Chondrocyte (in vitro differentiated cells): ENCODE measurements at places on chromosomes 12 and 14. TPM values are rescaled to one million over a fixed set of nuclear protein-coding genes. Genes with fewer than 3 reads are reported as not detected.
A peak's percentile ranks its signal among the peaks of the same experiment; 100 is the strongest.

The LBHD2 gene
- not detected in 3 replicates for total RNA-seq

- H3K4me3 ChIP-seq, result no peak overlapping the region
- DNase-seq, result peak; percentile 68
- no peaks in the 10 kb centered on the region for H3K27me3 ChIP-seq
- peaks cover 4% of the 10 kb centered on the region for H3K36me3 ChIP-seq
- no peaks in the 10 kb centered on the region for H3K4me1 ChIP-seq
- H3K27ac ChIP-seq, result no peak overlapping the region
These were observed 14.9 kb downstream of the ITGA7 start for GRCh38 chr12:55692631-55693322.

The RNF31 gene
- total RNA-seq, result 38.8 to 50.6 TPM (median 45.8 TPM) in 3 replicates

- no peaks in the 10 kb centered on the region for H3K27me3 ChIP-seq
- no peak for DNase-seq
- peaks cover 24% of the 10 kb centered on the region for H3K4me1 ChIP-seq
- H3K27ac ChIP-seq, result peak overlapping the region; percentile 25
- peaks cover 28% of the 10 kb centered on the region for H3K36me3 ChIP-seq
- no peak overlapping the region for H3K4me3 ChIP-seq
These were observed 111.6 kb downstream of the SCAF11 start for GRCh38 chr12:45878630-45879255.

GRCh38 chr14:73370561-73370960 is 87.8 kb downstream of the NUMB start:
- H3K4me3 ChIP-seq, result no peak overlapping the region
- no peaks in the 10 kb centered on the region for H3K27me3 ChIP-seq
- no peak overlapping the region for H3K27ac ChIP-seq
- H3K4me1 ChIP-seq, result no peaks in the 10 kb centered on the region

The SAMD15 gene
- 1.2 to 3.3 TPM (median 1.4 TPM) in 3 replicates for total RNA-seq

The KRT6C gene
- total RNA-seq, result not detected in 3 replicates

- no peak overlapping the region for H3K4me3 ChIP-seq
- H3K36me3 ChIP-seq, result no peaks in the 10 kb centered on the region
- no peaks in the 10 kb centered on the region for H3K27me3 ChIP-seq
- DNase-seq, result no peak
- no peak overlapping the region for H3K27ac ChIP-seq
- H3K4me1 ChIP-seq, result peaks cover 53% of the 10 kb centered on the region
These were observed 35.6 kb downstream of the PTGER2 start for GRCh38 chr14:52349731-52350130.

GRCh38 chr12:53808023-53808705 is 56.4 kb upstream of the CISTR start:
- H3K27ac ChIP-seq, result no peak overlapping the region
- no peak overlapping the region for H3K4me3 ChIP-seq
- no peak for DNase-seq

The LRRC10 gene
- total RNA-seq, result not detected in 3 replicates

DNA sequence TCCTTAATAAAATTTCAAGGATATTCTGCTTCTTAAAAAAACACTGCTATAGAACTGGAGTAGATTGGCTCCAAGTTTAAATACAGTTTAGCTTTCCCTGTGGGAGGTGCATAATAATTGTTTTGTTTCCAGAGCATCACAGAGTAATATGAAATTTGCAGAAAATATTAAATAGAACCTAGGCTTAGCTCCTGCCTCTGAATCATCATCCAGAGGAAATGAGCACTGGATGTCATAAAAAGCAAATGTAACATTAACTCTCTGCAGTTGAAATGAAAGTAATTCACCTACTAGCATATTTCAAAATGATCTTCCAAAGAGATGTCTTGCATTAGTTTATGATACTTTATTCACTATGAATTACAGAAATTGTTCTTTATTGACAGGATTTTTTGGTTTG is 769.8 kb downstream of the C12orf50 start:
- no peak overlapping the region for H3K27ac ChIP-seq
- H3K27me3 ChIP-seq, result no peaks in the 10 kb centered on the region
- no peaks in the 10 kb centered on the region for H3K36me3 ChIP-seq
- DNase-seq, result no peak
- H3K4me1 ChIP-seq, result peaks cover 8% of the 10 kb centered on the region
- no peak overlapping the region for H3K4me3 ChIP-seq

The CCDC85C gene
- total RNA-seq, result 4.0 to 7.0 TPM (median 6.5 TPM) in 3 replicates

- H3K27me3 ChIP-seq, result peaks cover 3% of the 10 kb centered on the region
- no peak for DNase-seq
- no peaks in the 10 kb centered on the region for H3K4me1 ChIP-seq
- no peak overlapping the region for H3K27ac ChIP-seq
- no peak overlapping the region for H3K4me3 ChIP-seq
These were observed 121.5 kb downstream of the ADGRD1 start for GRCh38 chr12:131075194-131075593.

GRCh38 chr14:74265301-74265965 is 26.2 kb downstream of the VSX2 start:
- H3K36me3 ChIP-seq, result no peaks in the 10 kb centered on the region
- no peak for DNase-seq
- H3K27ac ChIP-seq, result no peak overlapping the region
- no peak overlapping the region for H3K4me3 ChIP-seq

DNA sequence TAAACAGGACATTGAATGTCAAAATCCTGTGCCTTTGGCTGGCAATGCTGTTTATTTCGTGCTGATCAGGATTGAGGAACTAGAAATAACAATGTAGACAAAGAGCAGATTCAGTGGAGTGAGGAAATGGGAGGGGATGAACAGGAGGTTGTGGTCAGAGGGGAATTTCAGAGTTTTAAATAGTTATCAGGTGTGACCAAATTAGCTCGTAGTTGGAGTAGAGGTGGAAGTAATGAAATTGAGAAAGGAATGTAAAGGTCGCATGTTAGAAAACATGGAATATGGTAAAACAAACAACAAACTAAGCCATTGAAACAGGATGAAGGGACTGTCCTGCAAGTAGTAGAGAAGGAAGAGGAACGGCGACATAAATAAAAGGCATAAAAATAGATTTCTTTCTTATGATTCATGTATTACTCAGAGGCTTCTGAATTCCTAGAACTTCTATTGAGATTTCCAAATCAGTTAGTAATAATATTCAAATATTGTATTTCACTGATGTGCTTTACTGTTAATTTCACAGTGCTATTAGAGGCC is 9.5 kb upstream of the SAV1 start:
- no peaks in the 10 kb centered on the region for H3K36me3 ChIP-seq
- H3K4me1 ChIP-seq, result peaks cover 34% of the 10 kb centered on the region
- H3K4me3 ChIP-seq, result peak overlapping the region; percentile 31
- DNase-seq, result no peak

DNA sequence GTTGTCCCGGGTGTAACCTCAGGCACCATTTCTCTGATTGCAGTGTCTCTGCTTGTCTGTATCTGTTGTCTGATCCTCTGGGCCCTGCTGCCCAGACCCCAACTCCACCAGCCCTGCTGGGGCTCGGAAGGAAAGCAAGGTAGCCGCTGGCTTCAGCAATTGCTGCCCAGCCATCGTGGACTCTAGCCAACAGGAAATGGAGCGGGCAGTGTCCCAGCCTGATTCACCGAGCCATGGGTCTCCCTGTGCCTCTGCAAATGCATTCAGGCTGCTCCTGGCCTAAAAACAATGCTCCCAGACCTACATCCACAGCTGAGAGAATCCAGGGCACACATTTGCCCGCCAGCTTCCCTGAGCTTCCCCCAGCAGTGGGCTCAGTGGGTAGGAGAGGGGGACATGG is 9.2 kb downstream of the TUNAR start:
- peaks cover 27% of the 10 kb centered on the region for H3K27me3 ChIP-seq
- no peak for DNase-seq
- no peak overlapping the region for H3K4me3 ChIP-seq

The GALNT6 gene
- total RNA-seq, result 0.90 to 1.5 TPM (median 1.1 TPM) in 3 replicates

DNA sequence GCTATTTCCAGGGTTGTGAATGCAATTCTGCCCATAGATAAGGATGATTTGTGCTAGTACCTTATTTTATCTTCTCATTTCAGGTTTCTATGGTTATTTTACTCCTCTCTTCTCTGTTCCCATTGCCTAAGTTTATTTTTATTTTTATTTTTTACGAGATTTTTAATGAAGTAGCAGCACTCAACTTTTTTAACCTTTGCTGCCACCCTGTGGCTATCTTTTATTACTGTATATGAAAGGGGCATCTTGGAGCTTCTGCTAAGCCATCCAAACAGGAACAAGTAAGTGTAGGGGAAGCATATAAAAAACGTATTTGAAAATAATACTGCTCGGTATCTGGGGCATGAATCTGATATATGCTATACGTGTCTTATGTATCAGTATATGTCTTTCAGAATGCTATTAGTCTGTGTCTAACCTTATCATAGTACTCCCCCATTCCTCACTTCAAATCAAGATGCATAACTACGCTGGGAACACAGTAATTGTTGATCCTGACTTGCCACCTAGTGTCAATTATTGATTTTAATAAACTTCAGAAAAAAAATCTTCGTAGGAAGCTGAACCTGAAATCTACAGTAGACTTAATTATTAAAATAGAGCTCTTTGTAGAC is 60.3 kb downstream of the KLRG1 start:
- H3K27ac ChIP-seq, result no peak overlapping the region
- H3K4me3 ChIP-seq, result no peak overlapping the region
- DNase-seq, result no peak

GRCh38 chr14:92143309-92143708 is 21.5 kb downstream of the CPSF2 start:
- no peaks in the 10 kb centered on the region for H3K27me3 ChIP-seq
- H3K4me1 ChIP-seq, result peaks cover 20% of the 10 kb centered on the region
- DNase-seq, result no peak
- no peak overlapping the region for H3K27ac ChIP-seq
- H3K36me3 ChIP-seq, result peaks cover 18% of the 10 kb centered on the region
- no peak overlapping the region for H3K4me3 ChIP-seq

The PRIMA1 gene
- not detected in 3 replicates for total RNA-seq

DNA sequence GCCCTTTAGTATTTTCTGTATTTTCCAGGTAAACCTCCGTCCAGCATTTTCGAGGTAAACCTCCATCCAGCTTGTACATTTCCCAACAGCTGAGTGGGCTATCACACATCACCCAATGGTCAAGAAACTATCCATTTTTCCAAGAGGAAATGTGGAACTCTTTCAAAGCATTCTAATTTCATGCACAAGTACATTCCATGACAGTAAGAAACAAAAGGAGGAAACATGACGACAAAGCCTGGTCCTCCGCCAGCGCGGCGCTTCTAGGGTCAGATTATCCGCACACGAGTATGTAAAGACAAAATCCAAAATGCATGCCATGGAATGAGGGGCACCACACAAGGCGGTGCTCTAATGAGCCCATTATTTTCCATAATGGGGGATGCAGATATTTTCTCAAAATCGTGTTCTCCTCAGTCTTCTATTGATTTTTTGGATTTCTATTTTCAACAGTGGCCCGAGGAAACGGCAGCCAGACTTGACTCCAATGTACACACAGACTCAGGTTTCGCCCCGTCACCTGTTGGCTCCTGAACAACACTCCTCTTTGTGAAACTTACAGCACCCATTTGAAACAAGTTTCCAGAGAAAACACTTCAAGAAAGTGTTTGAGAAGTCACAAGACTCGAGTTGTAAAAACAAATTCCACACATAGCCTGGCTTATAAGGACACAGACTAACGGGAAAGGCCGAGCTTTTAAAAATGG is 107.4 kb downstream of the PRICKLE1 start:
- H3K27me3 ChIP-seq, result no peaks in the 10 kb centered on the region
- peak overlapping the region; percentile 88 for H3K4me3 ChIP-seq
- H3K36me3 ChIP-seq, result no peaks in the 10 kb centered on the region
- peaks cover 40% of the 10 kb centered on the region for H3K4me1 ChIP-seq
- DNase-seq, result no peak

GRCh38 chr14:58737511-58737910 is 99.7 kb downstream of the DACT1 start:
- no peak overlapping the region for H3K4me3 ChIP-seq
- DNase-seq, result no peak
- peak overlapping the region; percentile 66 for H3K27ac ChIP-seq
- no peaks in the 10 kb centered on the region for H3K27me3 ChIP-seq
- H3K36me3 ChIP-seq, result no peaks in the 10 kb centered on the region

The LRCOL1 gene
- not detected in 3 replicates for total RNA-seq

DNA sequence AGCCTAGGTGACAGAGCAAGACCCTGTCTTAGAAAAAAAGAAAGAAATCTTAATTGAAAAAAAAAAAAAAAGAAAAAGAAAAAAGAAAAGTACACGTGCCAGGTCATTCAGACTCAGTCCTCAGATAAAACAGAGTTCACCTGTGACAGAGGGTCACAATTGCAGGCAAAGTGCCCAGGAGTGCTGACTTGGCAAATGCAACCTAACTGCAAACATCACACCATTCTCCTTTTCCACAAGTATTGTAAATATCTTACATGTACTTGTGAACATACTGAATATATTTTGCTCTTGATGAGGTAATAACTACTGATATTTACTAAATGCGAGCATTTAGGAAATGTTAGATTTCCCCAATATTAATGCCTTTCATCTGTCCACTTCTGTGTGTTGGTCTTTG is 9.0 kb upstream of the COL2A1 start:
- H3K36me3 ChIP-seq, result no peaks in the 10 kb centered on the region
- peaks cover 29% of the 10 kb centered on the region for H3K27me3 ChIP-seq
- no peak overlapping the region for H3K27ac ChIP-seq
- no peak for DNase-seq

DNA sequence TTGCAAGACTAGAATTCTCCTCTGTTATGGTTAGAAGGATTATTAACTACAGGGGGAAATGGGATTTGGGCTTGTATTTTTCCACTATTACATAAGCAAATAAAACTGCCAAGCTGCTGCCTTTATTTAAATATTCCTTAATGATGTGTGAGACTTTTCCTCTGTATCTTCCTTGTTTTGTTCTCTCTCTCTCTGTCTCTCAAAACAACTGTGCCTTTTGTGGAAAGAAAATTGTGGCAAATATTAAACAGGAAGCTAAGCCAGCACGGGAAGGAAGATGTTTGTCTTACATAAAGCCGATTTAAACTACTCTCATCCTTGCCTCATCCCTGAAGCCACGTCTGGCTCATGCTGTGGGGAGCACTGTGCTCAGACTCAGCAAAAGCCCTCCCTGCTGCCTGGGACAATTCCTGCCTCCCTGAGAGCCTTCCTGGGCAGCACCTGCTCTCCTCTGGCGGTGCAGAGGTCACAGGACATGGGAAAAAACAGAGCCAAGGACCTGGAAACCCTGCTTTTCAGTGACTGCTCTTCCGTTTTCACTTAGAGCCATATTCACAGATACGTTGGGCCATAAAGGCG is 237.2 kb downstream of the SLC15A4 start:
- no peak for DNase-seq
- H3K27me3 ChIP-seq, result no peaks in the 10 kb centered on the region
- H3K27ac ChIP-seq, result no peak overlapping the region
- H3K4me1 ChIP-seq, result no peaks in the 10 kb centered on the region

- no peaks in the 10 kb centered on the region for H3K36me3 ChIP-seq
- H3K27ac ChIP-seq, result no peak overlapping the region
- no peaks in the 10 kb centered on the region for H3K27me3 ChIP-seq
- no peak for DNase-seq
- H3K4me1 ChIP-seq, result no peaks in the 10 kb centered on the region
These were observed 268.2 kb downstream of the ALG10 start for GRCh38 chr12:34290381-34290995.
